COR-L47 (cell line): ENCODE measurements at places on chromosomes 3 and 15.

DNA sequence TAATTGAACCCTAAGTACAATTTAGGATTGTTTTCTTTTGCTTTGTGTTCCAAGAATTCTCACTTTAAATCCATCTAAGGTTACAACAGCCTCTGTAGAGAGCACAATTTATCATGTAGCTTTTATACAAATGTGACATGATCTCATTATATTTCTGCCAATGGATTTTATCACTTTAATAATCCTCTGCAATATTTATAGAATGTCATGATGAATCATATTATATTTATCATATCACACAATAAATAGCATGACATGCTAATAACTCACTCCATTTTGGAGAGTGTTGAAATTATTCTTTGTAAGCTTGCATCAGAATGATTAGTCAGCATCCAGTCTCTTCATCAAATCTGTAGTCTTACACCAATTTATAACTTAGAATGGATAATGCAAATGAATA, 280.6 kb upstream of the ZNF717 start:
- peak; percentile 42 for DNase-seq

DNA sequence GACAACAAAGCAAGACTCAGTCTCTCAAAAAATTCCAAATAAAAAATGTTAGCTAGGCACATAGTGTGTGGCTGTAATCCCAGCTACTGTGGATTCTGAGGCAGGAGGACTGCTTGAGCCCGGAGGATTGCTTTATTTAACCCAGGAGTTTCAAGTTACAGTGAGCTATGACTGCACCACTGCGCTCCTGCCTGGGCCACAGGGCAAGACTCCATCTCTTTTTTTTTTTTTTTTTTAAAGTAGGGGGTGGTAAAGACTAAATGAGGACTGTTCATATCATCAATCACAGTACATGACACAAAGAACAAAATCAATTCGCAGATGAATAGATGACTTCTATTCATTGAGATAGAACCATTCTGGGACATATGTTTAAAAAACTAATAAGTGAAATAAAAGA, 48.1 kb downstream of the ACAP2 start:
- DNase-seq: no peak

- peak; percentile 34 for DNase-seq
Observed at GRCh38 chr3:127568586-127568985, 21.9 kb downstream of the TPRA1 start.

DNA sequence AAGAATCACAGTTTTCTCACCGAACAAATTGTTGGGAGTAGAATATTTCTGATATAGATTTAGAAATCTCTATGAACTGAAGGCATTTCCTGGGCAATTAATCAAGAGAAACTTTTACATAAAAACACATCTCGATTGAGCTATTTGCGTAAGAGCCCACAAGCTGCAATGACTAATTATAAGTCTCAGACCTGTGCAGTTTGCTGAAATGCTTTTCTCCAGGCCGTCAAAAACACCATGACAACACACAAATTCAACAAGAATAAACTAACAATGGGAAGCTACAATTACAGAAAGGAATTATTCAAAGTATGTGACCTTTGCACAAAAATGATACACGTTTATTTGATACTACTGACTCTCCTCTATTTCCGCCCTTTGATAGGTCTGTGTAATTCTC, 481.2 kb upstream of the WNT5A start:
- no peak for DNase-seq

DNA sequence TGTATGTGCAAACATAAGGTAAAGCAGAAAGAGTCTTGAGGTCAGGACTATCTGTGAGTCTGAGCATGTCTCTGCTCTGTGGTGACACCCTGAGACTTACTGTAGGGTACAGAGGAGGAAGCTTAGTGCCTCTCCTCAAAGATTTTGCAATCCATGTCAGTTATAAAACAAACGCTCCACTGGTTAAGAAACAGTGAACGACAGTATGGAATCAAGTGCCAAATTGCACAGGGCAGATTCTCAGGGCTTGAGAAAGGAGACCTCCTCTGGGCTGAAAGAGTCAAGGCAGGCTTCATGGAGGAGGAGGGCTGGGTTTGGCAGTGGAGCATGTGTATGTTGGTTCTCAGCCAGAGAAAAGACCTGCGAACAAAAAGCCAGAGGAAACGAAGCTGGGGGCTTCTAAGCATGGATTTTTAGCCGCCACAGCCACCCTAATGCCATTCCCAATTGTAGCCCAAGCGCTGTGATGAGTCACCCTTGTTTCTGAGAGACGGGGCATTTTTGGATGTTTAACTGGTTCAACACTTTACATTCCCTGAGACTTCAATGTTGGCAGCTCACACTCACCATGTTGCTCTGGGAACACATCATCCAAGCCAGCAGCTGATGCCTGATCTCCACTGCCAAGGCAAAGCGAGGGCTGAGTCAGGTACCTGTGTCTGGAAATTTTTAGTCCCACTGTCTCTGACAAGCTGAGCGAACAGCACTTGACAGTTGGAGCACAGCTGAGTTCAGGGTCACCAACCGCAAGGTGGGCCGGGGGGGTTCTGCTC, 3.4 kb upstream of the DGKG start:
- DNase-seq: no peak

GRCh38 chr15:20344601-20345400, 196.8 kb downstream of the GOLGA6L6 start:
- no peak for DNase-seq

DNA sequence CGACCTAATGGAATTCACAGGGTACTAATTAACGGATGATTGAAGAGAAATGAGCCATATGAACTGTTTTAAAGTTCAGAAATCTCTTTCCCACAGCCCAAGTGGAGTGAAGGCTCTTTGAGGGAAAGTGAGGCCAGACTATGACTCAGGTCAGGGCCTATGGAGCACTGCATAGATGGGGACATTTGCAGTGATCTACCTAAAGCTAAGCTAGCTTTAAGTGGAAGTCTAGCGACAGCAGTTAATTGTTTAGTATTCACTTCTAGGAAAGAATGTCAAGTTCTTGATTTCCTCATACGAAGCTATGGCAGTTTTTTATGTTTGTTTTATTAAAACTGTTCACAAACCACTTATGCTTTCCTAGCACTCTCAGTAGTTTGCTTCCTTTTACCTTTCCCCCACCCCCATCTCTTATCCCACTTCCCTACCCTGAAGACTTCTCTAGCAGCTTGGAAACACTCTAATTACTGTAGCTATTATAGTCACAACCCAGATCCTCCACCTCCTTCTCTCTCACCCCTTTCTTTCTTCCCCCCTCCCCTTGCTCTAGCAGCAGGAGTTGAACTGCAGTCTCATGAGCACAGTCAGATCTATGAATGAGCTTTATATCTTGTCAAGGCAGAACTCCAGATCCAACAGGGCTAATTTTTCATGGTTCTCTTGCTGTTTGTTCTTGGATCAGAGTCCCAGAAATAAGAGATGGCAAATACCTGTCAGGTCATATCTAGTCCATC, 6.2 kb downstream of the ZNF609 start:
- DNase-seq: no peak

GRCh38 chr3:110932567-110932966, 139.0 kb upstream of the NECTIN3 start:
- DNase-seq: no peak
